ENCODE measurements at places on chromosomes 2 and 18.
A peak's percentile ranks its signal among the peaks of the same experiment; 100 is the strongest.

GRCh38 chr2:162126111-162126519 is 25.9 kb downstream of the GCG start:
- DNase-seq: peak; percentile 57

GRCh38 chr2:134392442-134393074 is 138.7 kb downstream of the MGAT5 start:
- DNase-seq: no peak

DNA sequence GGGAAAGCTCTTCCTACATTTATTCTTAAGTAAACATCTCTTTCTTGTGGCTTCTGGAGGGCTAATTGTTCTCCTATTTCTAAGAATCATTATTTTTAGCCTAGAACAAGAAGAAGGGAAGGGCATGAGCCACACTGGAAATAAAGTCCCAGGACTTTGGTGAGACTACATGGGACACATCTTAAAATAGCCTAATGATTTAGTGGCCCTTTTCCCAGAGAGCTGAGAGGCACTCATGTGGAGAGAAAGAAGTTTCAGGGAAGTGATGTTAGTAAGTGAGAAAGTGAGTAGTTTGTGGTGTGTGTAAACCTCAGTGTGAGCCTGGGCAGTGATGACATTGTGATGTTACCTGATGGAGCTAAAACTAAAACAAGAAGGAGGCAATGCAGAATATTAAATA is 14.6 kb downstream of the ITGA4 start:
- no peak for DNase-seq

GRCh38 chr2:142693171-142693950 is 184.1 kb upstream of the KYNU start:
- DNase-seq: no peak

- DNase-seq: no peak
Observed at GRCh38 chr2:189421644-189422043, 19.6 kb upstream of the WDR75 start.

- DNase-seq: no peak
Observed at GRCh38 chr2:190482451-190482850, 52.1 kb downstream of the NEMP2 start.

DNA sequence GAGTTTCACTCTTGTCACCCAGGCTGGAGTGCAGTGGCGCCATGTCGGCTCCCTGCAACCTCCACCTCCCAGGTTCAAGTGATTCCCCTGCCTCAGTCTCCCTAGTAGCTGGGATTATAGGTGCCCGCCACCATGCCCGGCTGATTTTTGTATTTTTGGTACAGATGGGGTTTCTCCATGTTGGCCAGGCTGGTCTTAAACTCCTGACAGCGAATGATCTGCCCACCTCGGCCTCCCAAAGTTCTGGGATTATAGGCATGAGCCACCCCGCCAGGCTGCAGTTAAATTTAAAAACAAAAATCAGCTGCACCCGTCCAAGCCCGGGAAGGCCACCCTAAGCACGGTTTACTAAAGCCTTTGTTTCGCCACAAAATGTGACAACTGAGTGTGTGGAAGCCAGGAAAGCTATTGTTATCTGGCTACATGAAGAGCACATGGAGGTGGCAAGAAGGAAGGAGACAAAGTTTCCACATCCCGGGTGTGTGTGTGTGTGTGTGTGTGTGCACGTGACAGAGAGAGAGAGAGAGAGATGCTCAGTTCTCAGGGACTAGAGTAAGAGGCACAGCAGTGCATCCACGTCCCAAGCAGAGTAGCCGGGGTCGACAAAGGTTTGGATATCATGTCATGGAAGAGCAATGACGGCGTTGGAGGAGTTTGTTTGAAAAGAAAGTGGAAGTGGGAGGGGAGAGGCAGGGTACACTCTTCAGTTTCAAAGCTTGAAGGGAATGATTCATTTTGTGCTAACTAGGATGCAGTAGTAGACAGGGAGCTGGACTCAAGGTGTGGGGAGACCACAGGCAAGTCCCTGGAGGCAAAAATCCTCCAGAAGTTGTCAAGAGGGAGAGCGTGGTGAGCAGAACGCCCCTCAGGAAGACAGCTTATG is 20.1 kb downstream of the INPP5D start:
- no peak for DNase-seq

DNA sequence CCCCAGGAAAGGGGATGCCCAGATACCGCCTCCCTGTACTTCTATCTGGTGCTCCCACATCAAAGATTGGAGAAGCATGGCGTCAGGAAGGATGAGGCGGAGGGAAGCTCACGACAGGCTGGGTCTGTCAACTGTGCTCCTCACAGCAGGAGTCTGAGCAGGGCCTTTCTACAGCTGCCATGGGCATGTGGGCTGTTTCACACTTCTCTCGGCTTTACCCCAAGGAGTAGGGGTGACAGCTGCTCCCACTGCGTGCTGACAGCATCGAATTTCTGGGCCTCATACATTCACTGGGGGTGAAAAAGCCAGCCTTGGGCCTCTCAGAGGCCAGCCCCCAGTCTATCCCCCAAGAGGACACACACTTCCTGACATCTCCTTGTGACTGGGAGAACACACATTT is 21.1 kb downstream of the NEURL3 start:
- no peak for DNase-seq

DNA sequence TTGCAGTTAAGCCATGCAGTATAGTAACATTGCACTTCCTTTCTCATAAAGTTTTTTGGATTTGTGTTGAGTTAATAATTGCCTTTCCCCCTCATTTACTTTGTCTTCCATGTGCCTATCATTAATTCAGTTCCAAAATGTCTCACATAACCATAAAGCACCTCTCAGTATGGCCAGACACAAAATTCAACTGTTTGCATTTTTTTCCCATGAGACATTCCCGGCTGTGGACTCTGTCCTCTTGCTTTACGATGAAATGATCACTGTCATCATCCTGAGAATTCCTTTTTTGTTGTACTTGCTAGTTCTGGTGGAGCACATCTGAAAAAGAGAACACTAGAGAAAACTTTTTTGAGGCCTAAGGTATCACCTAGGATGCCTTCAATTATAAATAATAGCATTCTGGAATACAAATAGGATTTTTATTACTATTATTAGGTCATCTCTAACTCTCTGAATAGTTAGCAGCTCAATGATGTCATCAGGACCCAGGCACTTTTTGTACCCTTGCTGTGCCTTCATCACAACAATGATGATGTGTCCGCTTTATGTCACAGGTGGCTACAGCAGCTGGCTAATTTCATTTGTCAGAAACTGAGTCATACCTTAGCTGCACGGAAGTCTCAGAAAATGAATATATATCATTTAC is 8.5 kb upstream of the ATP8B1 start:
- no peak for DNase-seq

DNA sequence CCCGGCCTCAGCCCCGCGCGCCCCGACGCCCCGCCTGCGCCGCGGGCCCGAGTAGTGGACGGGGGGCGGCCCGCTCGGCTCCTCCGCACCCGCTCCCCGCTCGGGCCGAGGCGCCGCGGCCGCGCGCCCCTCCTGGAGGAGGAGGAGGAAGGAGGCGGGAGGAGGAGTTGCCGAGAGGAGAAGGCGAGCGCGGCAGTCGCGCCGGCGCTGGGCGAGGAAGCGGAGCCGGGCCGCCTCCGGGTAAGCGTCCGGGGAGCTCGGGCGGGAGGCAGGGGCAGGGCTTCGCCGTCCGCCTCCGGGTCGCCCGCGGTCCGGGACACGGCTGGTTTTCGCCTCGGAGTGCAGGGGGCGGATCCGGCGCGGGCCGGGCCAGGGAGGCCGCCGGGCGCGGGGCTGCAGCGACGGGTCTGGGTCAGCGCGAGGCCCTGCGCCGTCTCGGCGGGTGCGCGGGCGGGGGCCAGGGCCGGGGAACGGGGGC is at the start of gene SOCS6:
SOCS6 (plus strand) TSS at position 195 of the 478 bp plus-strand sequence. CDS start 35,624 bp downstream, outside the sequence.
- peak; percentile 84 for DNase-seq

- DNase-seq: no peak
Observed at GRCh38 chr2:49948744-49949143, 794.4 kb upstream of the FSHR start.

- DNase-seq: no peak
Observed at GRCh38 chr2:6888724-6889123, 11.1 kb downstream of the RSAD2 start.

DNA sequence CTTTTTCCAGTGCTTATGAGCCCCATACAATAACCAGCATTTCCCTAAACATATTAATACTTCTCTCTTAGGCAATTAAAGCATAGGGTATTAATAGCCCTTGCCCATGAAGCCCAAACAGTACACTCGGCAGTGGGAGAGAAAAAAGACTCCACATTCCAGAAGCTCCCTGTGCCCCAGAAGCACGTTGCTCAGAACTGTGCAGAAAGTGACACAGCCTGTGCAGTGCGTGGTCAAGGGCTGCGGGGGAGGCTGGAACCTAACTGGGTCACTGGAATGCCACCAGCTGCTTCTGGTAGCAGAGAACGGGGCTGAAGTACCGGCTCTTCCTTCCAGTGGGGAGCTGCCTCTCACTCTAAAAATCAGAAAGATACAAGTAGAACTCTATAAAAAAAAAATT is 32.7 kb downstream of the EIPR1 start:
- no peak for DNase-seq

DNA sequence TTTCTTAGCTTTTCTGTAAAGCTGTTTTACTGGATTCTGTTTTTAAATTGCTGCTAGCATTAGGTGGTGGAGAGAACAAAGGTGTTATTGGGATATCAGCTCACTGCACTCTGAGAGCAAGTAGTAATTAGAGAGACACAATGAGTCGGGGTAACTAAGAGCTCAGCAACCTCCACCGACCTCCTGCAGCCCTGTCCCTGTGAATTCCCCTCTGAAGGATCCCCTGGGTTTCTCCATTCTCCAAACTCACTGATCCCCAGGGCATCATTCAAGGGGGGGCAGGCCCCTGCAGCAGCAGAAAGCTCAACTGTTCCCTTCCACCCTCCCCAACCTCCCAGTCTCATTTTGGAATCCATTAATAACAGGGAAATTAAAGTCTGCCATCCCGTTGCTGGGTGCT is 73.0 kb downstream of the MTCL1 start:
- no peak for DNase-seq

- DNase-seq: no peak
Observed at GRCh38 chr2:139864821-139865302, 1084.7 kb upstream of the NXPH2 start.

DNA sequence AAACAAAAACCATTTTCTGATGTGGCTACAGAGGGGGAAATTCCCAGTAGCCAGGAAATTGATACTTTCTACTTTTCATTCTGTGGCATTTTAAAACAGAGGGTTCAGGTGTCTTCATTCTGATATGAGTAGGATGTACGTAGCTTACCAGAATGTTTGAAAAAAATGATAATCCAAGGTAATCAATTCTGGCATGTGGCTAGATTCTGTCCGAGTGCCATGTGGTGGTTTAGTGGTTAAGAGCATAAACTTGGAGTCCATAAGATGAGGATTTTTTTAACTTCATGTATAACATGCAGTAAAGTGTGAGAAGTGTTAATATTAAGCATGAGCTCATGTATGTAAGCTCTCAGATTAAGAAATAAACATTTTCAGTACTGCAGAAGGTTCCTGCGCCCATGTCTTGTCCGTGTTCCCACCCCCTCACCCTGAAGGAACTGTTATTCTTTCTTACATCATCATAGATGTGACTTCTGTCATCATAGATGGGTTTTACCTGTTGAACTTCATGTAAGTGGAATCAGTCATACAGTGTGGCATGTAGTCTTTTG is 4.5 kb downstream of the B3GNT2 start:
- peak; percentile 37 for DNase-seq

DNA sequence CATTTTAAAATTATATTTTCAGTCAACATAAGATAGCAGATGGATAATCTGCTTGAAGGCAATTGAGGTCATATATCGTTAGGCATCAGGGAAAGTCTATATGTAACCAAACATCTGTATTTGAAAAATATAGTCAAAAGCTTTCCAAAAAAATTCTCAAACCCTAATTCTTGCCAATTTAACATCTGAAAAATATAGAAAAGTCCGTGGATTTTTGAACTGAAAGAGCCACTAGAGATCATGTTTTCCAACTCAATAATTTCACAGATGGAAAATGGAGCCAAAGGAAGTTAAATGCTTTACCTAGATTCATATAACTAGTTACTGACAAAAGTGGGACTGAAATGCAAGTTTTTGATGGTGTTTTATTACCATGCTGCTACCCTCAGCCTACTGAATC is 185.1 kb upstream of the ZNF804A start:
- DNase-seq: no peak

GRCh38 chr18:76437011-76437410 is 58.0 kb downstream of the ZNF516 start:
- no peak for DNase-seq

DNA sequence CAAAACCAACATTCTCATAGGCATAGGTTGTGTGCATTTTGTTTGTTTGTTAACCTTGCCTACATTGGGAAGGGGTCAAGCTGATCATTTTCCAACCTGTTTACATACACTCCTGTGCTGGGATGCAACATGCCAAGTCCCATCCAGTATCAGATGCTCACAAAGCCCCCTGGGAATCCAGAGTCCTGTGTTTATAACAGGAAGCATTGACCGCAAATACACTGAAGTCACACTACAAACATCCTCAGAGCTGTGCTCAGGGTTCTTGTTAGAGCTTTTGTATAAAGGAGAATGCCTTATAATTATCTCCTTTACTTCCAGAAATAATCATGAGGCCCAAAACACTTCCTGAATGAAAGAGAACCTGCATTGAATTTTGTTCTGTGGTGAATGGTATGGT is 488.7 kb upstream of the TCF4 start:
- no peak for DNase-seq

- DNase-seq: no peak
Observed at GRCh38 chr2:54528311-54528955, 72.3 kb downstream of the SPTBN1 start.

GRCh38 chr2:122061206-122061605 is 305.8 kb downstream of the TSN start:
- DNase-seq: no peak

DNA sequence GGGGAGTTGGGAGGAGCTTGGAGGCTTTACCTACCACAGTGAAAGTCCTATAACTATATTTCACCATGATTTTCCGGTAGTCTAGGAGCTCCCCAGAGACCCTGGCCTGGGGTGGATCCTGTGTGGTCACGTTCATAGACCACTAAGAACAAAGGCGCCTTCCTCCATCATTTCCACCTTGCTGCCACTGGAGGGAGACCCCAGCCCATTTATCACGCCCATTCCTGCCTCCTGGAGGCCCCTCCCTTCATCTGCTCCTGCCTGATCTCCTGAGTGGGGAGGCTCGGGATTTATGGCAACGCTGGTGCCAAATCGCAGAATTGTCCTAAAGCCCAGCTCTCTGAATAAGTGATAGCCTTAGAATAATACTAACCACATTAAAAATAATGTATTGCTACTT is 507.6 kb upstream of the SPHKAP start:
- no peak for DNase-seq

DNA sequence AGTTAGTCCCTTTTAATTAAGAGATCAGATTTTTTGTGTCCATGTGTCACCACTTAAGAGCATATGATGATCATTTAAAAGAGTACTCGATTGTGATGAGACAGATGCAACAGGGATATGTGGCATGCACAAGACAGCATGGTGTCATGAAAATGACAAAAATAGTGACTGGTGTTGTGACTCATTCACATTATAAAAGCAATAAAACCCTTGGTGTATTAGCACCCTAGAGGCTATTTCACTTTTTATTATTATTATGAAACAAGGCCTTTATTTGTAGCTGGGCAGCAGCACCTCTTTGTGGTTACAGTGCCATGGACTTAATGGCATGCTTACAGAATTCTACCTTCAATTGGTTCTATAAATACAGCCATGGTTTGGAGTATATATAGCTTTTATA is 1296.0 kb upstream of the ZEB2 start:
- DNase-seq: no peak

All from GM06990 (cell line).